NCI-H2081 treated with DMSO at 0.1 percent for 48 hours (cell line): ENCODE measurements at places on chromosomes 2 and 18.
A peak's percentile ranks its signal among the peaks of the same experiment; 100 is the strongest.

- DNase-seq = no peak
These were observed 324.4 kb downstream of the TSN start for GRCh38 chr2:122079844-122080243.

GRCh38 chr2:47534179-47534919 lies 131.4 kb downstream of the MSH2 start:
- DNase-seq = no peak

- DNase-seq = no peak
These were observed 448 bp downstream of the IMPA2 start for GRCh38 chr18:11981543-11982366.

DNA sequence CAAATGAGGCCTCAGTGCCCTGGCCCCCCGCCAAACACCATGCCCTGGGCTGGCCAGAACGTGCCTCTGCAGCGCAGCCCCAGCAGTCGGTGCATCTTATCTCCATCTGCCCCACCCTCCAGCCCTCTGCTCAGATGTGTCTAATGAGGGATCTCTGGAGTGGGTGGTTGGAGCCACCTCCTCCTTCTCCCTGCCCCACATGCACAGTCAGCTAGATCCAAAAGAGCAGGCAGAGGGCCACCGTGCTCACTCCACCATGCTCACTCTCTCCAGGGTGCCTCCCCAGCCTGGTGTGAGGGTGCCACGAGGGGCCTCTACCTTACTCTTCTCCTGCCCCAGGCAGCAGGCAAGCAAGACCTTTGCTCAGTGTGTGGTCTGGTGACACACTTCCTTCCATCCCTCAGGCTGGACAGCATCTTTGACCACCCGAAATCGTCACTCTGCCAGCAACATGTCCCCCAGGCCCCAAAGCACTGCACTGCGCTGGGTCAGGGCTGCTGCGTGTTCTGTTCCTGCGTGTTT lies 266.1 kb upstream of the HDAC4 start:
- no peak for DNase-seq

DNA sequence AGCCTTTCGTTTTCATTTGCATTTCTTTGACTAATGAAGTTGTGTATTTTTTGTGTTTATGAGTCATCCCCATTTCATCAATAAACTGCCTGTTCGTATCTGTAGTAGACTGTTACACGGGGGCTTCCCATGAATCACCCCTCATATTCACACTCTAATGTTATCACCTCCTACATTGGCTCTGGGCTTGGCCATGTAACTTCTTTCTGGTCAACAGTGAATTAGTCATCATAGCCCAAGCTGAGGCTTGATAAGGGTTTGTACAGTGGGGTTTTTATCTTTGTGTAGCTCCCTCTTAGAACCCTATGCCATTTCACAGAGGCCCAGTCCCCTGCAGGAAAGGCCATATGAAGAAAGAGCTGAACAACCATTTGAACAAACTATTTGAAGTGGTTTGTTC lies 151.0 kb downstream of the CCBE1 start:
- no peak for DNase-seq

- peak; percentile 7 for DNase-seq
These were observed 54.3 kb downstream of the TMX3 start for GRCh38 chr18:68660354-68661183.

DNA sequence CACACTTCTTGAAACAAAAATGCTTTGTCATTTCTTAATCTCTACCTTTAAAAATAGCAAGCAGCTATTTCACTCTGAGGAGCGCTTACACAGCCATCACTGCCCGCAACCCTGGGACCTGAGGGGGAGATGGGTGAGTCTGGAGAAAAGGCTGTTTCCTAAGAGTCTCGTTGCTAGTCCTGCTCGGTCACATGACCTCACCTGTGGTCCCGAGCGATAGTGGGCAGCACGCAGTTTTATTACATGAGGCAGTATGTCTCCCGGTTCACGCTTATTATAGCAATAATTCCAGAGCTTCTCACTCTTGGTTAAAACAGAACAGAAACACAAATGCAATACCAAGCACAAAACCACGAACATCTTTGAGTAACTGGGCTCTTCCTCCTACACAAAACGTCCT lies 105.3 kb downstream of the ZNF516 start:
- DNase-seq = no peak

GRCh38 chr2:65130664-65131175 lies 814 bp upstream of the RAB1A start:
- no peak for DNase-seq

- DNase-seq = no peak
These were observed 60.9 kb downstream of the EDAR start for GRCh38 chr2:108927936-108928659.

GRCh38 chr2:131076707-131077106 lies 16.6 kb downstream of the FAM168B start:
- DNase-seq = no peak

DNA sequence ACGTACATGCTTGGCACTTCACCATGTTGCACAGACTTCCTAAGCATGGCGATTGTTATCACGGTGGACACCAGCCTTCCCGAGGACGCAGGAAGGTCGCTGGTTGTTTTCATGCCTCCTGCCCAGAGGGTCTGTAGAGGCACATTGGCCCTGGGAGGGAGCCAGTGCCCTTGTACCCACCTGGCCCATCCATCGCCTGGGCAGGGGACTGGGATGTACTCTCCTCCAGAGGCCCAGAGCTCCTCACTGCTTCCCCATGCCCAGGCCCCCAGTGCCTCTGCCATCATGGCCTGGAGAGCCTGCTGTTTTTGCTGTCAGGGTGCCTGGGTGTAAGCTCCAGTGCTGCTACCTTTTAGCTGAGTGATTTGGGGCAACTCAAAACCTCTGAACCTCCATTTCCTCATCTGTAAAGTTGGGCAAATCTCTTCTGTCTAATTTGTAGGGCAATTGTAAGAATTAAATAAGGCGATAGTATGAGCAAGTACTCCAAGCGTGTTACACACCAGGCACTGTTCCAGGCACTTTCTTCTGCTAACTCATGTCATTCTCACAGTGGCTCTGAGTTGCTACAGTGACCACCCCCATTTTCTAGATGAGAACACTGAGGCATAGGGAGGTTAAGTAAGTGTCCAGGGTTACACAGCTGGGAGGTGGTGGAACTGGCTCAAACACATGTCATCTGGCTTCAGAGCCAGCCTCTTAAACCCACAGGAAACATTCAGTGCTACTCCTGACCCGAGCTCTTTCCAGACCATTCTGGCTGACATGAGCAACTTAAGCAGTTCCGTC lies 45.3 kb downstream of the GREB1 start:
- no peak for DNase-seq

DNA sequence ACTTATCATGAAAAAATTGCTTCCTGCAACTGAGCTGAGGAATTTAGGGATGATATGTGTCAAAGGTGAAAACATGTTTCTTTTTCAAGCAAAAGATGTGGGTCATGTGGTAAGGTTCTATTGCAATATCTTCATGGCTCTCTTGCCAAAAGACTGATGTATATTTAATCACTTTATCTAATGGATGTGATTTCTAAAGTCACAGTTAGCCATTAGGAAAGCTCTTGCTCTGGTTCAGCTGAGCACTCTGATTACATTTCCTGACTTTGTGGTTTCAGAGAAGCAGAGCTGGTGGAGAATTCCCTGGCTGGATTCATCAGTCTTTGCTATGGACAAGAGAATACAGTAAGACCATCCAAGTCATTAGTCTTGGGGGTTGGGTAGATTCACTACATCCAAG lies 24.4 kb downstream of the SCN9A start:
- DNase-seq = no peak

- DNase-seq = no peak
These were observed 80.3 kb upstream of the ARL4C start for GRCh38 chr2:234577191-234577590.

- DNase-seq = no peak
These were observed 274.6 kb downstream of the CDH20 start for GRCh38 chr18:61607867-61608266.

GRCh38 chr2:84969511-84970209 lies 1.3 kb upstream of the KCMF1 start:
- DNase-seq = no peak

DNA sequence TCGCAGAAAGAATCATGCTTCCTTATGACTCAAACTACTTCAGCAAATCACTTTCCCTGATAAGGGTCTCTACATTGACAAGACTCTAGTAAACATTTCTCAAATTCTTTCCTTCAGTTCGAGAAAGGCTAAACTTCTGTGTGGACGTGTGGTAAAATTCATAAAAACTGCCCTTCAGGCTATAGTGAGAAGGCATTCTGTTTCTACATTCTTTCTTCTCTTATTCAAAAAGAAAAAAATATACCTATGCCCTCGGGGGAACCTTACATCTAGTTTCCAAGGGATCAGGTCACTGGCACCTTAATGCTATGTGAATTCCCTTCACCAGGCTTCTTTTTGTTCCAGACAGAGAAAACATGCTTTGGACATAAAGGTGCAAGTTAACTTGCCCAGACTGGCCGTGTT lies 4.9 kb downstream of the VIT start:
- DNase-seq = no peak

DNA sequence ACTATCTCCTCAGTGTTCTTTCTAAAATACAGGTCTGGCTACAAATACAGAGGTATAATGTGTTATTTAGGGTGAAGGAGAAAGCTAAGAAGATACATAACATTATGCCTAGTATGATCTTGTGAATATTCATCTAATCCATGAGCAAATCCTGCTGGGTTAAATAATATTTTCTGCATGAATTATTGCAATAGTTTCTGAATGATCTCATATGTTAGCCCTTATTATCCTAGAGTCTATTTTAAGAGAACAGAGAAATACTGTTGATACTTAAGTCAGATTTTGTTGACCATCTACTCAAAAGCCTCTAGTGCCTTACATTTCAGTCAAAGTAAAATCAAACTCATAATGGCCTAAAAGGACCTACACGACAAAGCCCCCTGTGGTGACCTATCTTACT lies 382.3 kb downstream of the FIGN start:
- no peak for DNase-seq

DNA sequence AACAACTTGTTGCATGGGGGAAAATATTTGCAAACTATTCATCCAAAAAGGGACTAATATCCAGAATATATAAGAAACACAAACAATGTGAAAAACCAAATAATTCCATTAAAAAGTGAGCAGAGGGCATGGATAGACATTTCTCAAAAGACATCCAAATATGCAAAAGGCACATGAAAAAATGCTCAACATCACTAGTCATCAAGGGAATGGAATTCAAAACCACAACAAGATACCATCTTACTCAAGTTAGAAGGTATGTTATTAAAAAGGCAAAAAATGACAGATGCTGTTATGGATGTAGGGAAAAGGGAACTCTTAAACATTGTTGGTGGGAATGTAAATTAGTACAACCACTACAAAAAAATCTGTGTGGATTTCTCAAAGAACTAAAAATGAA lies 396.5 kb downstream of the CCDC85A start:
- DNase-seq = no peak

- DNase-seq = no peak
These were observed 174.5 kb downstream of the PID1 start for GRCh38 chr2:229096409-229097066.

- DNase-seq = no peak
These were observed 35.4 kb downstream of the ANKRD29 start for GRCh38 chr18:23627321-23627720.

- DNase-seq = no peak
These were observed 608.7 kb upstream of the REG3G start for GRCh38 chr2:78416625-78417300.

DNA sequence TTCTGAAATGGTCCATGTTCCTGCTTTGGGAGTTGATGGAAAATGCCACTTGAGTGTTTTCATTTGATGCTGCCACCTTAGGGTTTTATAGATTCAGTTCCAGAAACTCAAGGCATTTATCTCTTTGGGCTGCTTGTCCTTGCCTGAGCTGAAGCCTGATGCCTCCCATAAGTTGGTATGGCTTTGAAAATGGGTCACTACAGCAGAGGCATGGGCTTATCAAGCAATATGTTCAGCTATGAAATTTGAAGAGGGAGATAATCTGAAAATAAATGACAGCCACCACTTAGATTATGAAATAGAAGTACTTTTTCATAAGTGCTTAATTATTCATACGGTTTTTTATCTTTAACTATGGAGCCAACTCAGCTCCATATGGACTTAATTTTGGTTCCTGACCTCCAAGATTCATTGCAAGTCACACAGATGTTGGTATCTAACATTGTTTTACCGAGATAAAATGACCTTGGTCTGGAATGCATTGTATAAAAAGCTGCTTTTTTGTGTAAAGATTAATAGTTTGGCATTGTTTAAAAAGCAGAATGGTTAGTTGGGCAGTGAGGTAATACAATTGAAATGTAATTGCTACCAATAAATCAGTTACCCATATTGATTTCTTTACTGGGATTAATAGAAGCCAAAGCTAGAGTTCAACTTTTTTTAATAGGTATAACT lies 4.5 kb downstream of the SLC14A1 start:
- no peak for DNase-seq

DNA sequence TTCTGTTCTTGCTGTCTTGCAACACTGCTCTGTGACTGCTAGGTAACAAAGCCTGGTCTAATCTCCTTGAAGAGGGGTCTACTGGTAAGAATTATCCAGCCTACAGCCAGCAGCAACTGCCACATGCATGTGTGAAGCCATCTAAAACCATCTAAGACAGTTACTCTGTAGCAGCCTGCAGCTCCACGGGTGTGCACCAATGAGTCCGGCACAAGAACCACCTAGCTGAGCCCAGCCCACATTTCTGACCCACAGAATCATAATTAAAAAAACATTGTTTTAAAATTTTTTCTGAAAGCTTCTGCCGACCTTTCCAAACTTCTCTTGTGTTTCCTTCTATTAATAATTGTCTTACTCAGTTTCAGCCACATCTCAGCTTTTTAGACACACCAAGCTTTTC lies 102.8 kb downstream of the ZNF385B start:
- DNase-seq = no peak

DNA sequence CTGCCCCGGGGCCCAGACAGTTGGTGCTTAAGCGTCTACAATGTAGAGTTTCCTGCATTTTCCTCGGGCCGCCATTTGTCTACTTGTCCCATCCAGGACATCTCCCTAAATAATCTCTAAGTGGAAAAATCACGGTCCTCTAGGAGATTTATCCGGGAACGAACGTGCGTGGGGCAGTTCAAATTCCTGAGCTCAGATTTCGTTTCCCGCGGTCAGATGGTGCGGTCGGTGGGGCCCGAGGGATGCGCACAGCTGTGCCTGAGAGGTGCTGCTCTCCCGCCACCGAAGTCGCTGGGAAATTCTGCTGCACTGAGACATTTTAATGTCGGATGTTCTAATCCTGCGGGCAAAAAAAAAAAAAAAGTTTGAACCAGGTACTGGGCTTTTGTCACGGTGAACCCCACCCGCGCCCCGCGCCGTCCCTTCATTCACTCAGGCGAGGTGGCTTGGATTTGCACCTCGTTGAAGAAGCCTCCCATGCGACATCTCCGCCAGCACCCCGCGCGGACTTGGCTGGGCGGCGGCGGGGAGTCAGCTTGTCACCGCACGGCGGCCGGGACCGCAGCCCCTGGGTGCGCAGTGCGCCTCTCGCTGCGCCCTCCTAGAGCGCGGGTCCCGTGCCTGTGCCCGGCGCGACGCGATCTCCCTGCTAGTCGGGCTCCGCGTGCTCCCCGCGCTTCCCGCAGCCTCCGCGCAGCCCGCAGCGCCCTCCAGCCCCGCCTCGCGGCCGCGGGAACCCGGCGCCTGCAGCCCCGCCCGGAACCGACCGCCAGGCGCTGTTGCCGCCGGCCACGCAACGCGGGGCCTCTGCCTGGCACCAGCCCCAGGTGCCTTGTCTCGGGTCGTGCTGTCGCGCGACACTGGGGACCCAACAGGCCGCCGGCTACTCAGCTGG lies 191.9 kb upstream of the TCF4 start:
- no peak for DNase-seq
